ENCODE measurements at places on chromosomes 6 and 20. TPM values are rescaled to one million over a fixed set of nuclear protein-coding genes. Genes with fewer than 3 reads are reported as not detected.

DNA sequence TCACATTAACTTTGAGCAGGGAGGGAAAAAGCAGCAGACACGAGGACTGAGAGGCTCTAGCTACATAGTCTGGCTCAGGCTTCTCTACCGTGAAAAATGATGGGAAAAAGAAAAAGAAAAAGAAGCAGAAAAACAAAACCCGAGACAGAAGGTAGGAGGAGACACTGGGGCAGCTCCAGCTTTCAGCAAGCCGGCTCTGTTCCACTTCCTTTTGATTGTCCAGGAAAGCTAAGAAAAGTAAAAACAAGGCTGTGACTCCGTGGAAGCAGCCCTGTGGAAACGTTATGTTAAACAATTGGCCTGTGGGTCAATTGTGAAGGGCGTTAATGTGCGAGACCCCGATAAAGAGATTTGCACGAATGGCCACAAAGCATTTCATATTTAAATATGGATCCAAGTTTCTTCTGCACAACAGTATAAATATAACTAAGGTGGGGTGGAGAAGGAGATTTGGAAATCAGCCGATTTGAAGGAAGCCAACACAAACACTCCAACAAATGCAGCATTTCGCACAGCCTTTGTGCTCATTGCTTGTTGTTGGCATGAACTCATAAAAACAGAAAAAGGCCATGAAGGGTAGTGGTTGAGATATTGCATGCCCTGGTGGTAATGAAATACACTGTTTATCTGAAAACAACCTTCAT, 236.9 kb upstream of the JAG1 start:
- H3K36me3 ChIP-seq: no peaks in the 10 kb centered on the region
- H3K4me3 ChIP-seq: no peak overlapping the region
- H3K4me1 ChIP-seq: no peaks in the 10 kb centered on the region
- H3K27me3 ChIP-seq: no peaks in the 10 kb centered on the region
- no peak for DNase-seq
- H3K27ac ChIP-seq: no peak overlapping the region

DNA sequence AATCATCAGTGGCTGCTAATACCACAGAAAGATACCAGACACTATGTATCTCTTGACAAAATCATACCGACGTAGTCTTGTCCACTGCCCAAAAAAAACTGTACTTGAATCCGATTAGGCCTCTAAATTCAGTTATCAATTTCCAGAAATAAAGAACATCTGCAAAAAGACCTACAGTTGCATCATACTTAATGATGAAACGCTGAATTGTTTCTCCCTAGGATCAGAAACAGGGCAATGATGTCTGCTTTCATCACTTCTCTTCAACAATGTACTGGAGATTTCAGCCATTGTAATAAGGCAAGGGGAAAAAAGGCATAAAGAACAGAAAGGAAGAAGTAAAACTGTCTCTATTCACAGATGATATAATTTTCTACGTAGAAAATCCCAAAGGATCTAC, 152.0 kb downstream of the TASP1 start:
- DNase-seq: no peak
- no peaks in the 10 kb centered on the region for H3K36me3 ChIP-seq
- no peak overlapping the region for H3K27ac ChIP-seq
- H3K4me1 ChIP-seq: no peaks in the 10 kb centered on the region
- no peaks in the 10 kb centered on the region for H3K27me3 ChIP-seq

GRCh38 chr20:13059398-13060136, 50.8 kb downstream of the SPTLC3 start:
- H3K27me3 ChIP-seq: no peaks in the 10 kb centered on the region
- no peak for DNase-seq
- H3K36me3 ChIP-seq: no peaks in the 10 kb centered on the region
- no peak overlapping the region for H3K4me3 ChIP-seq
- no peaks in the 10 kb centered on the region for H3K4me1 ChIP-seq

DNA sequence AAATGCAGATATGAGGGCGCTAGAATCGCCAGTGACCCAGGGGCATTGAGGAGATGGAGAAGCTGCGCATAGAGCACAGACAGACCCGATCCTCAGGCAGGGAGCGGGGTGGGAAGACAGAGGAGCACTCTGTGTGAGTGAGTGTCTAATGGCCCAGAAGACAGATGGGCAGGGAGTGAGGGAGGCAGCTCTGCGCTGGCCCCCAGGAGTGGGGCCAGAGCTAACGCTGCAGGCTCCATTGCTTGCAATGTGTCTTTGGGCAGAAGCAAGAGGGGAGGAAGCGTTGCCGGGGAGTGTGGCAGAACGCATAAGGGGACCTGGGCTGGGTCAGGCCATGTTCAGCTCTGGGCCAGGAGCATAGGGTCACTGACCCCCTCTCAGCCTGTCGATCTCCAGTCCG, 207.0 kb downstream of the TBXT start:
- H3K27ac ChIP-seq: no peak overlapping the region
- no peaks in the 10 kb centered on the region for H3K36me3 ChIP-seq
- H3K27me3 ChIP-seq: no peaks in the 10 kb centered on the region
- H3K4me1 ChIP-seq: no peaks in the 10 kb centered on the region
- no peak for DNase-seq
- H3K4me3 ChIP-seq: no peak overlapping the region

- H3K36me3 ChIP-seq: no peaks in the 10 kb centered on the region
- no peak overlapping the region for H3K4me3 ChIP-seq
- no peaks in the 10 kb centered on the region for H3K27me3 ChIP-seq
- peak overlapping the region; percentile 65 for H3K27ac ChIP-seq
- DNase-seq: no peak
These were observed 7.8 kb downstream of the RBM38 start for GRCh38 chr20:57398901-57399535.

DNA sequence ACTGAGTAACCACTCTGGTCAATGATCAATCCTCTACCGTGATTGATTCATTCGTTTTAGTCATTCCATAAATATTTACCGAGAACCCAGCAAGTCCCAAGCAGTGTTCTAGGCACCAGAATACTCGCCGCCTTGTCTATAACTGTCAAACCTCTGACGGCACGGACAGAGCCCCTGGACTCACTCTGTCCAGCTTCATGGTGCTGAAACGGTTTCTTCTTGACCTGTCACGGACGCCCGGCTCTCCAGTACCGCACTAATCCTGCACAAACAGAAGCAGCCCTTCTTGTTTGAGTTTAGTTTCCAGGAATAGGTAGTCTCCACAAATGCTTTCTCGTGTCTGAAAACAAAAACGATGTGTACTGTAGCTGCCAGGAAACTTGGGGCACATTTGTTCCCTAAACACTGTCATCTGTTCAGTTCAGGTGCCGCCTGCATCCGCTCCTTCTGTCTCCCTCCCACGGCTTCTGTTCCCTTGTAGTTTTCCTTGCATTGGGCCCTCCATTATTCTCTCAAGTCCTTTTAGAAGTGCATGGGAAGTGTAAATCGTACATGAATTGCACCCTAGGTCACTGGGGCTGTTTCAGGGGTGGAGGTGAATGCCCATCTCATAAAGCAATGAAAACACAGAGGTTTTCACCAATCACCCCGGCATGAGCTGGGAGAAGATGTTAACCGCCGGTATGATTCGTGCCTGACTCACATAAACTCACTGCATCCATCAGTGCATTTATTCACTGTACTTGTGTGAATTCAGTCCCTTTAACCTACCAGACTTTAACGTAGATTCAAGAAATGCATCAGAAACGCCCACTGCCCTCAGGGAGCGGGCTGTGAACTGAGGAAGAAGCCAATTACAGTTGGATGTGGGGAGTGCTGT, 209.3 kb upstream of the CDH4 start:
- H3K36me3 ChIP-seq: no peaks in the 10 kb centered on the region
- H3K27ac ChIP-seq: no peak overlapping the region
- H3K4me3 ChIP-seq: no peak overlapping the region

DNA sequence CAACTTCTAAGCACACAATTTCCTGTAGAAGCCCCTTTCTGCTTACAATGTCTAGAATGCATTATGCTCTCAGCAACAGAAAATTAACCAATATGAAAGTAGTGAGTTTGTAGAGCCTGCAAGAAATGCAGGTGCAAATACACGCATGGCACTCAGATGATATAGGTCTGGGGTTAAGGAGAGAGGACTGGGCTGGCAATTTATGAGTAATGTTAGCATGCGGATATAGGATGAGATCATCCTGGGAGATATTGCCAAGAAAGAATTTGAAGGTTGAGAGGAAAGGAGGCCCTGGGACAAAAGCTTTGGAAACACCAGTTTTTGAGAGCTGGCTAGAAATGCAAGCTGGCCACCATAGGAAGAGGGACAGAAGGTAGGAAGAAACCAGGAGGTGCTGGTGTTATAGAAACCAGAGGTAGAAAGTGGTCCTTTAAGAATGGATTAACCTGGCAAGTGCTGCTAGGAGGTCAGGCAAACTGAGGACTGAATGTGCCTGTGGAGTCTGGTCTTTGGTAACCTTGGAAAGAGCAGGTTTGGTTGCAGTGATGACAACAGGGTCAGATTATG, 183.2 kb upstream of the MYLIP start:
- no peaks in the 10 kb centered on the region for H3K36me3 ChIP-seq
- H3K27ac ChIP-seq: no peak overlapping the region
- no peaks in the 10 kb centered on the region for H3K27me3 ChIP-seq
- no peak overlapping the region for H3K4me3 ChIP-seq

- no peak for DNase-seq
- no peaks in the 10 kb centered on the region for H3K4me1 ChIP-seq
- no peaks in the 10 kb centered on the region for H3K36me3 ChIP-seq
- no peaks in the 10 kb centered on the region for H3K27me3 ChIP-seq
These were observed 1.3 kb upstream of the CDYL start for GRCh38 chr6:4774715-4775493.

GRCh38 chr6:112266331-112266730, 12.0 kb upstream of the LAMA4 start:
- no peak for DNase-seq
- no peaks in the 10 kb centered on the region for H3K27me3 ChIP-seq
- H3K27ac ChIP-seq: no peak overlapping the region
- H3K4me3 ChIP-seq: no peak overlapping the region
- no peaks in the 10 kb centered on the region for H3K36me3 ChIP-seq

PAX1 gene
- not detected for total RNA-seq

CHRNA4 gene
- total RNA-seq: not detected

PLA2G7 gene
- 7.2 TPM for total RNA-seq

SULF2 gene
- total RNA-seq: 36.3 TPM

IPCEF1 gene
- total RNA-seq: 6.7 TPM

LPA gene
- not detected for total RNA-seq

FLOT1 gene
- 142 TPM for total RNA-seq

GPR31 gene
- not detected for total RNA-seq

HLA-DQB2 gene
- 1.5 TPM for total RNA-seq

Data from breast epithelium (tissue), 4 donors.